ENCODE measurements at places on chromosomes 4 and X.

DNA sequence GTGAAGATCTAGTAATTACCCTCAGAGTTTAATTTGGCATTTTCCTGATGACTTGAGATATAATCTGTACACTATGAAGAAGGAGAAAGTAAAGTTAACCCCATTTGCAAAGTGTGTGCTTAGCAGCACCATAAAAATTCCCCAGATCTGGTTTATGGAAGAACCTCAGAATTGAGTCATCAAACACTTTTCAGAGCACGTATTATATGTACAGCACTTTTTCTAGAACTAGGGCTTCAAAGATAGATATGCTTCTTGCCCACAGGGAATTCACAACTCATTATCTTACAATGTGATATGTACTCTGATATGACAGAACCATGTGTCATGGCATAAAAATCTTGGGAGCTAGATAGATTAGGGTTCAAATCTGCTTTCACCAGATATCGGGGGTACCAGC, 150.9 kb downstream of the SLC10A7 start:
- DNase-seq: no peak

GRCh38 chr4:26325191-26325590, 4.4 kb downstream of the RBPJ start:
- peak; percentile 43 for DNase-seq

DNA sequence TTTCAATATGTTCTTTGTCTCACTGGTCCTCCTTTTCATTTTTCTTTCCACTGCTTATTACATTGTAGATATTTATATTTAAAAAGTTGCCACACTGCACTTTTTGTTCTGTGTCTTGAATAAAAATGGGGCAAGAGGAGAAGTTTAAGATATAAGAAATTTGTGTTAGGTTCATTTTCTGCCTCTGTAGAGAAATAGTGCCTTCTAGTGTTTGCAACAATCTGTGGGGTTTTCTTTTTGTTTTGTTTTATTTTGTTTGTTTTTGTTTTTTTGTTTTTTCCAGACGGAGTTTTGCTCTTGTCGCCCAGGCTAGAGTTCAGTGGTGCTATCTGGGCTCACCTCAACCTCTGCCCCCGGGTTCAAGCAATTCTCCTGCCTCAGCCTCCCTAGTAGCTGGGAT, 20.1 kb upstream of the SMIM14 start:
- DNase-seq: no peak

- no peak for DNase-seq
These were observed 226.0 kb downstream of the SPRY1 start for GRCh38 chr4:123622572-123622971.

GRCh38 chr4:54961357-54961975, 163.9 kb downstream of the KDR start:
- DNase-seq: peak; percentile 62

DNA sequence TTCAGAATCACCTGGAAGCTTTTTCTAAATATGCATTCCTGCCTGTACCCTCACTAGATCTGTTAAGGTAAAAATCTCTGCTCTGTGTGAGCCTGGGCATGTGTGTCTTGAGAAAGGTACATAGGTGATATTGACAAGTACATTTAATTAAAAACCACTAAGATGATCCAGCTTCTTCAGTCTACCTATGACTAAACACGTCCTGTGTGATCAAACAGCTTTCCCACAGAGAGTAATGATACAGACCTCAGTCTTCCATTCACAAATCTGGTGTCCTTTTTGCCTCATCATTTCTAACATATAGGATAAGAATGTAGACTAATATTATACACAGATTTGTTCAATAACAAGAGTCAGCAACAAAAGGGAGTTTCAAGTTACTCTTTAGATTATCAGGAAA, 42.6 kb downstream of the GALNT7 start:
- DNase-seq: no peak

GRCh38 chrX:155334486-155335336, at the start of gene CLIC2:
TSS of gene CLIC2 (minus strand) at chrX:155334614. CDS start at chrX:155334427, 187 bp downstream.
- DNase-seq: peak; percentile 48

DNA sequence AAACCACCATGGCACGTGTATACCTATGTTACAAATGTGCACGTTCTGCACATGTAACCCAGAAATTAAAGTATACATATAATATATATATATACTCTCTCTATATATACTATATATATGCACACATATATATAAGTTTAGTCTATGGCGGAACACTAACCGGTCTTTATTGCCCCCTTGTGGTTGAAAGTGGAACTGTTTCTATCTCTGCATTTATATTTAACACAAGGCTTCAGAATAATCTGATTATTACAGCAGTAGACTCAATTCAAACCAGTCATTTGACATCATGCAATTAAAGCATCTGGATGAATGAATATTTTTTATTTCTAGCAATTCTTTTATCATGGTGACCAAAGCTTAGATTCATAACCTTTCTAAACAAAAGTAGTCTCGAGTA, 14.6 kb downstream of the RAB9B start:
- DNase-seq: no peak

DNA sequence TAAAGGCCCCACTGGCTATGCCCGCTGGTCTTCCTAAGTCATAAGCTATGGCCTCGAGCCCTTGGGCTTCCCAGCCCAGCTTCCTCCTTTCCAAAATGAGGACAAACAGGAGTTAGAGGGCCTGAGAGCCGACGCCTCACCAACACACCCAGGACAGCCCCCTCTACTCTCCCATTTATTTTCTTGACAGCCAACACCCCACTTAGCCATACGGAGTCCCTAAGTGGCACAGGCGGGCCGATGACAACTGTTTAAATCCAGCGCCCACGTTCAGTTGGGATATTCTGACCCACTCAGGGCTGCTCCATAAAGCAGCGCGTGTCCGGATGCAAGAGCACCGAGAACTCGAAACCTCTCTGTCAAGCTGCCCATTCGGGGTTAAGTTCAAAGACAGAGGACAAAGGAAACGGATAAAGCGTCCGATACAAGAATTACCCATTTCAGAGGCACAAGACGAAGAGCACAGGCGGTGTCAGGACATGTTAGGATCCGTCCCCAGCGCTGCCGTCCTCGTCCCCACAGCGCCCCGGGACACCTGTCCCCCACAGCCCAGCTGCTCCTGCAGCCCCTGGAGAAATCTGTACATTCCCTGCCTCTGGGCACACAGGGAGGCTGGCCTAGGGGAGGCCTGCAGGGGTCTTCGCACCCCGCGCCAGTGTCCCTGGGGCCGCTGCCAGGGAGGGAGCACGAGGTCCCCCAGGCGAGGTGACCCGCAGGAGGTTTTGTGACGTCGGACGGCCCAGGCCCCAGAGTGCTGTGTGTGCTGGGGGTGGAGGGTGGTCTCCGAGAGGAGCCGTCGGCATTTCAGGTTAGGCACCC, 1.2 kb downstream of the PRKX start:
- peak; percentile 69 for DNase-seq

GRCh38 chr4:152460488-152460887, 75.4 kb downstream of the FBXW7 start:
- DNase-seq: peak; percentile 75

DNA sequence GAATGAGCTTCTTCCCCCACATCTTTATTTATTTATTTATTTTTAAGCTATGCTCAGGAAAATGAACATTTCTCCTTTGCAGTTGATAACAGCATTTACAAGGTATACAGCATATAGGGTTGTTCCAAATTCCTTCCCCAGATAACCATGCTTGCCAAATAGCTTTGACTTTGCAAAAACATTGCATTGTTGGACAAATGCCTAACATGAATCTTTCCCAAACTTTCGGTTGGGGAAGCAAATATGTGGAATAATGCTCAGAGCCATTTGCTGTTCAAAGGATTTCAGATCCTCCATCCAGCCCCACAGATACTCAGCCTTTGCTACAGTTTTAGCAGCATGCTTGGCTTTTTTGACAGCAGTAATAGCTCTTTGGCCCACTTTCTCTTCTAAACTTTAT, 127.2 kb upstream of the AGA start:
- DNase-seq: no peak

GRCh38 chr4:24862073-24862751, 50.6 kb downstream of the CCDC149 start:
- DNase-seq: no peak

DNA sequence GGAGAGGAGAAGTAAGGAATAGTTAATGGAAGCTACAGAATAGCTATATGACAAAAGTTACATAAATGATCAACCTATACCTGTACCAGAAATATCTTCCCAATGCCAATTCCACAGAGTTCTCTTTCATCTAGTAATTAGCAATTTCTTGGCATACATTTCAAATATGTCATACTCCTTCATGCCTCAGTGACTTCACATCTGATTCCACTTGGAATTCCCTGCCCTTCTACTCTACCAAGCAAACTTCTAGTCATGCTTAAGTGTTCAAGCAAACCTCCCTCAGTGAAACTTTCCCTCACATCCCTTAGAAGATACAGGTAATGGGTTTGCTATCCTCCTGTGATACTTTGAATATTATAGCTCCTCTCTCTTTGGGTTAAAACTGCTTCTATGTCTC, 127.1 kb downstream of the KLHL13 start:
- no peak for DNase-seq
